Astrocyte (in vitro differentiated cells and primary cell): ENCODE measurements at places on chromosomes 11 and 22. TPM values are rescaled to one million over a fixed set of nuclear protein-coding genes. Genes with fewer than 3 reads are reported as not detected.

The KDM2A gene
- total RNA-seq, result 65.2 and 70.4 TPM in 2 replicates

The KCNJ11 gene
- 0.43 TPM in 1 of 2 replicates, not detected in the other for total RNA-seq

The BRSK2 gene
- total RNA-seq, result 3.9 and 7.1 TPM in 2 replicates

DNA sequence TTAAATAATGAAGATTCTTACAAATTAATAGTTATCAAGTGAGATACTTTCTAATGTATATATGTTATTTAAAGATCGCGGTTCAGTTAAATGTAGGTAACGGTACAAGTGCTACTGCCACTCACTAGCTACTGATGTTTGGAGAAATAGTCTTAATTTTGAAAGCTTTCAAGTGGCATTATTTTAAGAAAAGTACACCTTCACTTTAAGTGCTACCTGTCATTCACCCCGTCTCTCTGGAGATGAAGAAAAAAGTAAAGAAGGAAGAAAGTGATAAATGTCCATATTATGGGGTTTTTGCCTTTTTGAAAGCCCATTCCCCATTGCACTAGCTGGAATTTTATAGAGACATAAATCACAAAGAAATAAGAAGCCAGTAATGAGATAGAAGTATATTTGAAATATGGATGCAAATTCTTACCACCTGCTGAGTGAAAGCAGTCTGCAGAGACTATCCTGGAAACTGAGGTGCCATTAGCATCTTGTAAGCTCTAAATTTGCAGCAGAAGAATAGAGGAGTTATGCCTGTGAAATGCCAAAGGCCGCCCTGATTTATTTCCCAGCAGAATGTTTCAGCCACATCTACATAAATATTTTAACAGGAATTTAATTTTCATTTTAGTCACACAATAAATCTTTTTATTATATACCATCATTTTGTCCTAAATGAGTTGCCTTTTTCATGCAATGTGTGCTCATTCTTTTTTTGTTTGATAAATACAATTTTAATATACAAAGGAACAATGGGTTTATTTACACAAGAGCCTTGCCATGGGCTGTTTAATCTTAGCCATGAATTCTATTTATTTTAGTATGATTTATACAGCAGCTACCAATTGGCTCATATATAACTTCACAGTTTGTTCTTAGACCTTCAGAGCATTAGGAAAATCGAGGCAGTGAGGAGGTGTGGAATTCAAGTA is 489.9 kb upstream of the RAG2 start:
- DNase-seq, result no peak
- H3K36me3 ChIP-seq, result no peaks in the 10 kb centered on the region
- H3K27ac ChIP-seq, result no peak overlapping the region
- H3K4me1 ChIP-seq, result no peaks in the 10 kb centered on the region
- no peak overlapping the region for H3K4me3 ChIP-seq
- H3K27me3 ChIP-seq, result no peaks in the 10 kb centered on the region

DNA sequence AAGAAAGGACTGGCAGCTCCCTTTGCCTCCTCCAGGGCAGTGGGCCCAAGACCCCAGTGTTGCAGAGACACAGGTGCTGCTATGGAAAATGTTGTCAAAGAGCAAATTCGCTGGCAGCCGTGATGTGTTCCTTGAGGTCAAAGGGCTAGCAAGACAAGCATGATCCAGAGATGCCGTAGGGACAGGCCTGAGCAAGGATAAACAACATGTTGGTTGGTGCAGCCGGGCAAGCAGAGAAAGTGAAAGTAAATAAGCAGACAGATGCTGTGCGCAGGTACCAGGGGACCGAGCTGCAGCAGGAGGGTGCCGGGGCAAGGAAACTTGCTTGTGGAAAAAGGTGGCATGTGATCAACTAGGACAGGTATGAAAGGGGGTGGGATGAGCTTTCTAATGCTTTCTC is 125.5 kb upstream of the NECTIN1 start:
- peaks cover 19% of the 10 kb centered on the region for H3K27me3 ChIP-seq
- H3K27ac ChIP-seq, result no peak overlapping the region
- no peaks in the 10 kb centered on the region for H3K4me1 ChIP-seq
- H3K36me3 ChIP-seq, result no peaks in the 10 kb centered on the region
- H3K4me3 ChIP-seq, result no peak overlapping the region

DNA sequence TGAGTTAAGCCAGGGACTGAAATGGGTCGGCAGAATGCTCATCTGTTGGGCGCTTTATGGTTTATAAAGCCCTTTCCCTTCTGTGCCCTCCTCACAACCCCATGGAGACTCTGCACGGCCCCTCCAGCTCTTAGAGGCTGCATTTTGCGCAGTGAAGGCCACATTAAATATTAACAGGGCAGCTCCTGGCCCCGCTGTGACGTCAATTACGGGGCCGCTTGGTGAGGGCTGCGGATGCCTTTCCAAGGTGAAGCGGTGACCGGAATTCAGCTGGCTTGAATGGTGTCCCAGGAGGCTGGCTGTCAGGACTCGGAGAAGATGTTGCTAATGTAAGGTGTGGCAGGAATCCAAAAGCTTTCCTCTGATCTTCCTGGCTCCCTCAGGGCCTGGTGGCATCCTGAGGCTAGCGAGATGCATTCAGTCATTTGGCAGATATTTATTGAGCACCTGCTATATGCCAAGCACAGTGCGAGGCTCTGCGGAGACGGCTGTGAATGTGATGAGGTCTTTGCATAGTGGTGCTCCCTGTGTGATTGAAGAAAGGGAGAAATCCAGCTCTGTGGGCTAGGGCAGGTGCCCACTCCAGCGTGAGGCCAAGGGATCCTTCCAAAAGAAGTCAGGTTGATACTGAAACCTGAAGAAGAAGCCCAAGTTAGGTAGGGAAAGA is 10.4 kb upstream of the YWHAH start:
- H3K4me3 ChIP-seq, result no peak overlapping the region
- no peak overlapping the region for H3K27ac ChIP-seq
- no peak for DNase-seq
- H3K4me1 ChIP-seq, result no peaks in the 10 kb centered on the region
- no peaks in the 10 kb centered on the region for H3K27me3 ChIP-seq

GRCh38 chr22:21719024-21719423 is 16.6 kb downstream of the YPEL1 start:
- no peak overlapping the region for H3K27ac ChIP-seq
- no peaks in the 10 kb centered on the region for H3K4me1 ChIP-seq
- no peaks in the 10 kb centered on the region for H3K27me3 ChIP-seq
- no peak for DNase-seq
- H3K36me3 ChIP-seq, result no peaks in the 10 kb centered on the region

- H3K4me1 ChIP-seq, result peaks cover 15% of the 10 kb centered on the region
- no peaks in the 10 kb centered on the region for H3K27me3 ChIP-seq
- H3K27ac ChIP-seq, result no peak overlapping the region
- no peak overlapping the region for H3K4me3 ChIP-seq
Measured at GRCh38 chr11:102971766-102972165, 16.2 kb upstream of the MMP13 start.

- H3K4me1 ChIP-seq, result peaks cover 11% of the 10 kb centered on the region
- no peaks in the 10 kb centered on the region for H3K36me3 ChIP-seq
- peak; percentile 85 for DNase-seq
- peak overlapping the region; percentile 63 for H3K4me3 ChIP-seq
- no peaks in the 10 kb centered on the region for H3K27me3 ChIP-seq
Measured at GRCh38 chr11:116193321-116194131, 579.3 kb downstream of the BUD13 start.

DNA sequence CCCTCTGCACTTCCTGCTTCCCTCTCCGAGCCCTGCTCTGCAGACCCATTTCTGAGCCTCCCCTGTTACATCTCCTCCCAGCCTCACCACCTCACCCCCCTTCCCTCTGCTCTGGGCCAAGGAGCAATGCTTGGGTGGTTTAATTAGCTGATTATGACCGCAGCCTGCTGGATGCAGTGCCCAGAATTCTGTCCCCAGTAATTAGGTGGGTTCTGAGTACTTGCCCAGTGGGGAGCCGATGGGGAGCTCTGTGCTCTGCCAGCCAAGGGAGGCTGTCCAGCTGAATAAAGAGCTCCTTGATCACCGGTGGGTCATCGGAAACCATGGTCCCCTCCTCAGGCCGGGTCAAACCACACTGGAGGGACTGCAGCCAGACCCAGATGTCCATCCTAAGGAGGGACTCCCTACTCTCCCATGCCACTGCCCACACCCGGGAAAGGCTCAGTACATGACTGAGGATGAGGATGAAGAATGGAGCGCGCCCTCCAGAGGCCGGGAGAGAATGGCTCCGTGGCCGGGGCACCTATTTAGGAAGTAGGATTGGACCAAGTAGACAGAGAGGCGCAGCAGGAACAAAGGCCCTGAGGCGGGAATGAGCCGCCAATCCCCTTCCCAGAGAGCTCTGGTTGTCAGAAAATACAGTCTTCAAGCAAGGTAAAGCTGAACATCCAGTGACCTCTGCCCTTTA is 9.1 kb downstream of the ARRB1 start:
- no peak overlapping the region for H3K4me3 ChIP-seq
- H3K4me1 ChIP-seq, result peaks cover 29% of the 10 kb centered on the region
- H3K36me3 ChIP-seq, result no peaks in the 10 kb centered on the region
- DNase-seq, result no peak
- H3K27me3 ChIP-seq, result no peaks in the 10 kb centered on the region

- no peak overlapping the region for H3K4me3 ChIP-seq
- no peaks in the 10 kb centered on the region for H3K36me3 ChIP-seq
- H3K4me1 ChIP-seq, result no peaks in the 10 kb centered on the region
- no peak for DNase-seq
- H3K27ac ChIP-seq, result no peak overlapping the region
- peaks cover 13% of the 10 kb centered on the region for H3K27me3 ChIP-seq
Measured at GRCh38 chr22:26922806-26923205, 265.4 kb downstream of the MIAT start.

GRCh38 chr11:118820412-118821357 is 29.7 kb upstream of the DDX6 start:
- H3K36me3 ChIP-seq, result no peaks in the 10 kb centered on the region
- peak overlapping the region; percentile 0 for H3K27ac ChIP-seq
- no peaks in the 10 kb centered on the region for H3K27me3 ChIP-seq
- peaks cover 9% of the 10 kb centered on the region for H3K4me1 ChIP-seq
- DNase-seq, result peak; percentile 58

The APOL1 gene
- 3.9 and 7.5 TPM in 2 replicates for total RNA-seq

The KLHL35 gene
- 0.77 and 0.87 TPM in 2 replicates for total RNA-seq

DNA sequence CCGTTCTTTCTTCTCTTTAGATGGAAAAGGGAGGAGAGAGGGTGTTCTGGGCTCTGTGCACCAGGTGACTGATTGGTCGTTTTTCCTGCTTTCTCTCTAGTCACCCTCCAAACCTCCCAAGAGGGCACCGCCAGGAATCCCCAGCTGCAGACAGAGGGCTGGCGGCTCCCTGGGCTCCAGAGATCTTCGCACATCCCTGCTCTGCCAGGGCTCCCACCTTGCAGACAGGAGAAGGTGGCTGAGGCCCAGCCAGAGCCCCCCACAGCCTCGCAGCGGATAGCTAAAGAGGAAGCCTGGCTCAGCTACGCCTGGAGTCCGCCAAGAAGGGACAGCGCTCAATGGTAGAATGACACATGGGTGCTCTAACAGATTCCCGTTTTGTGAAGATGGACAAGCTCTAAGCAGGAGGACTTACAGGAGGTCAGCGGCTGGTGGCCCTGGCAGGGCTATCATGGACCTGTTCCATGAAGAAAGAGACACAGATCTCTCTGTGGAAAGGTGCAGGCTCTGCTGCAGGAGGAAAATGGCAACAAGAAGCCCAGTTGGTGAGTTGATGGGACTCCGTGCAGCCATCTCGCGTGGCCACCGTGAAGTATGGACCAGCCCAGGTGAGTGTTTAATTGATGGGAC is 976.9 kb downstream of the BRD1 start:
- no peak overlapping the region for H3K4me3 ChIP-seq
- no peak overlapping the region for H3K27ac ChIP-seq
- no peaks in the 10 kb centered on the region for H3K27me3 ChIP-seq
- no peak for DNase-seq

The CHST1 gene
- 2.6 and 3.0 TPM in 2 replicates for total RNA-seq

- H3K4me1 ChIP-seq, result no peaks in the 10 kb centered on the region
- H3K27ac ChIP-seq, result no peak overlapping the region
- H3K27me3 ChIP-seq, result no peaks in the 10 kb centered on the region
- H3K36me3 ChIP-seq, result no peaks in the 10 kb centered on the region
- no peak for DNase-seq
- no peak overlapping the region for H3K4me3 ChIP-seq
Measured at GRCh38 chr22:48397531-48398180, 1430.0 kb downstream of the BRD1 start.

GRCh38 chr22:50444663-50445062 is 30.2 kb downstream of the SBF1 start:
- no peaks in the 10 kb centered on the region for H3K36me3 ChIP-seq
- no peak overlapping the region for H3K27ac ChIP-seq
- H3K4me3 ChIP-seq, result no peak overlapping the region
- H3K4me1 ChIP-seq, result peaks cover 7% of the 10 kb centered on the region

The RRAS2 gene
- total RNA-seq, result 120 and 150 TPM in 2 replicates

The UPK3A gene
- total RNA-seq, result not detected in 2 replicates

DNA sequence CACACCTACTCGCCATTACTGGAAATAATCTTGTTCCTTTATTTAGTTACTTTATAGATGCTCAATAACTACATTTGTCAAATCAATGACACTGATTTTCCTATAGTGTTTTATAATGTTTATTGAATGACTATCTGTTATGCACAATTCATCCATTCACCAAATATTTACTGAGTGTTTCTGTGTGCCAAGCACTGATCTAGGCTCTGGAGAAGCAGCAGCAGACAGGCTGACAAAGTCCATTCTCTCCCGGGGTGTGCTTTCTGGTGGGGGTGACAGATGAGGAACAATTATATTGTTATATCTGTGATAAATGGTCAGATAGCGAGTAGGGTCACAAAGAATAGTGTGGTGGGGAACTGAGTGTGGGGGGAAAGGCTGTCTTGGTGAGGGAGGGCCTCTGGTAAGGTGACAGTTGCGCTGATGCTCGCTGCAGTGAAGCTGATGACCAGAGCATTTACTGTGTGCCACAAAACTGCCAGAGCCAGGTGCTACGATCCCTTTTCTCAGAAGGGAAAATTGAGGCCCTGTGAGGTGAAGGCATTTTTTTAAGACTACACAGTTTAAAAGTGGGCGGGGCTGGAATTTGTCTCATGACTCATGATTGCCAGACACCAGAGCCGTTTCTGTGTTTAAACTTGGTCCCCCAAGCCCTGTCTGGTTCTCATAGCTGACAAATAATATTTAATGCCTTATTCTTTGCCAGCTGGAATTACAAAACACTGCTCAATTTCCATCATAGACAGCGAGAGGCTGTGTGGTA is 10.2 kb downstream of the PACS1 start:
- no peaks in the 10 kb centered on the region for H3K27me3 ChIP-seq
- peaks cover 33% of the 10 kb centered on the region for H3K4me1 ChIP-seq
- peak overlapping the region; percentile 65 for H3K27ac ChIP-seq
- H3K4me3 ChIP-seq, result no peak overlapping the region
- H3K36me3 ChIP-seq, result peaks cover 3% of the 10 kb centered on the region

DNA sequence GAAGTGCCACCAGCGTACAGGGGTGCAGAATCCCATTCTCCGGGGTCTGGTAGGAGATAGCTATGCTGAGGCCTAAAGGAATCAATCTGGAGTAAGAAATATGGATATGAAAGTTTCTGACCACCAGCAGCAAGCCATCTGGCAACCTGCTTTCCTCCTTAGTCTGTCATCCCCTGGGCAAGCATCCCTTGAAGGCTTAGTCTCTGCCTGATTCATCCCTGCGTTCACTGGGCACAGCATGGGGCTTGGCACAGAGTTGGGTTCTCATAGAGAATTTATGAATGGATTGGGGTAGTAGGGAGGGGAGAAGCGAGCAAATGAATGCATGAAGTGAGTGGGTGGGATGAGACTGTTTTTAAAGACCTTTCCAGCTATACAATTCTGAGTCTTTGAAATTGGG is 85.8 kb upstream of the NARS2 start:
- peak; percentile 12 for DNase-seq
- no peak overlapping the region for H3K27ac ChIP-seq
- no peaks in the 10 kb centered on the region for H3K27me3 ChIP-seq
- peaks cover 3% of the 10 kb centered on the region for H3K4me1 ChIP-seq

The SAA1 gene
- total RNA-seq, result 0.43 TPM in 1 of 2 replicates, not detected in the other
